DMS79 (cell line): ENCODE measurements at places on chromosomes 6 and 20.

DNA sequence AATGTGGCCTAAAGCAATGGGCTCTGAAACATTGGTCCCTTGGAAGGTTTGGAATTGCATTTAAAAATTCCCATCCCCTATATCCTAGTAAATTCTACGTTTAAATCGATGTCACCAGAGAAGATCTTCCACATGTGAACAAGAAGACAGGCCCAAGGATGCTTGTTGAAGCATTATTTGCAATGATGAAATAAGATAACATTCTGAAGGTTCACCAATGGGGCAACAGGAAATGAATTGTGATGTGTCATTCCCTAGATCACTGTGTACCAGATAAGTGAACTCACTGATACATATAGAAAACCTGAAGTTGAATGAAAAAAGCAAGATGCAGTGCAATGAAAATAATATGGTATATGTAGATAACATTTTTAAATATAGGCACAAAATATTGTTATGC, 464.3 kb upstream of the BTBD3 start:
- DNase-seq, result no peak

DNA sequence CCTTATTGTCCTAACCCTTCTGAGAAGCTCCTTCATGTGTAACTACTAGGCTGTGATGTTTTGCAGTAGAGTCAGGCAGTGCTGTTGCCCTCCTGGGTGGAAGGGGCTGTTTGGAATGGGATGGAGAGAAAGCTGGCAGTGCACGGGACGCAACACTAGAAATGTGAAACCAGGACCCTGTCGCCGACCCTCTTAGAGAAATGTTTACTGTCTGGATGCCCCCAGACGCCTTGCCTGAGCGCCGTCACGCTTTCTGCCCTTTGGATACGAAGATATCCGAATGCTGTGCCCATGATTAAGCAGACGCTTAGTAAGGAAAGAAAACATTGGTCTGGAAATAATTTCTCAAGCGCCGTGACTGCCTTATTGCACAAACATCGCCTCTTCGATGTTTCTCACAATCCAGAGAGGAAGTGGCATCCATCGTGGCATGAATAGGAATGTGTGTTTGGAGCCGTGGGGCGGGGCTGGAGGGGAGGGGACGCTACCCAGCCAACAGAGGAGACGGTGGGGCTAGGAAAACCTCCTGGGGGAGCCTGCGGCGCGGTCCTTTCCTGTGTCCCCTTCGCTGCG, 661 bp upstream of the PPP1R14C start:
- peak; percentile 19 for DNase-seq

- no peak for DNase-seq
These were observed 2.6 kb downstream of the UBE2V1 start for GRCh38 chr20:50110141-50111047.

GRCh38 chr6:42726485-42727086, 4.2 kb upstream of the PRPH2 start:
- peak; percentile 67 for DNase-seq

DNA sequence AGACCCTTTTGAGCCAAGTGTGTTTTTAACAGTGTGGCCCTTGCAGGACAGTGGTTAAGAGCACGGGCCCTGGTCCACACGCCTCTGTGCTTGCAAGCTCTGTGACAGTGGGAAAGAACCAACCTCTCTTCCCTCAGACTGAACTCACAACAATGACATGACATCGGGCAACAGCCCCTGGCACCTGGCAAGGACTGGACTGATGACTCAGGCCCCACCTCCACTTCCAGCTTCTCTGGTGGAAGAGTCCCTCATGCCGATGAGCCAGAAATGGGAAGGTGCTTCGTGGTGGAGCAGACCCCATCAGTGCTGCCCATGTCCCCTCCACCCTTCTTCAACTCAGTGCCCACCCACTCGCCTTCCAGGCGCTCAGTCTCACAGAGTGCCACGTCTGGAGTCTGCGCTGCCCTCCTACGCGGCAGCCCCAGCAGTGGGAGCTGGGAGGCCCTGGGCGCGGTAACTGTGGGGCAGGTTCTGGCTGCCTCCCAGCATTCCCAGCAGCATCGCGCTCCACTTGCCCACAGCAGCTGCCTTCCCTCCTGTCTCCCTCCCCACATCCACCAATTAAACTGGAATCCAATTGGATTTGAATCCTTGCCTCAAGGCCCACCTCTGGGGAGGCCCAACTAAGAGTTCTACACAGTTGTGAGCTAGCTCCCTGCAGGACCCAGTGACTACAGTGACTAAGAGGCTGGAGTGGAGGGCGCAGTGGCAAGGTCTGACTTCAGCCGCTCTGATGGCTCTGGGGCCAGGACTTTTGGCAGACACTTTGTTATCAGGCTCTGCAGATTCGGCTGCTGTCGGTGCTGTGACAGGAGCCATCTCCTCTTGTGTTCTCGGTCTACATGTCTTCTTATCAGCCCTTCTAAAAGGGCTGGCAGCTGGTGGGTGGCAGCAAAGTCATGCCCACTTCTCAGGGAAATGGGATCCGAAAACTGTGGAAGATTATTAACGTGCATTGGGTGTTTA, 156.8 kb upstream of the MLN start:
- DNase-seq, result no peak

DNA sequence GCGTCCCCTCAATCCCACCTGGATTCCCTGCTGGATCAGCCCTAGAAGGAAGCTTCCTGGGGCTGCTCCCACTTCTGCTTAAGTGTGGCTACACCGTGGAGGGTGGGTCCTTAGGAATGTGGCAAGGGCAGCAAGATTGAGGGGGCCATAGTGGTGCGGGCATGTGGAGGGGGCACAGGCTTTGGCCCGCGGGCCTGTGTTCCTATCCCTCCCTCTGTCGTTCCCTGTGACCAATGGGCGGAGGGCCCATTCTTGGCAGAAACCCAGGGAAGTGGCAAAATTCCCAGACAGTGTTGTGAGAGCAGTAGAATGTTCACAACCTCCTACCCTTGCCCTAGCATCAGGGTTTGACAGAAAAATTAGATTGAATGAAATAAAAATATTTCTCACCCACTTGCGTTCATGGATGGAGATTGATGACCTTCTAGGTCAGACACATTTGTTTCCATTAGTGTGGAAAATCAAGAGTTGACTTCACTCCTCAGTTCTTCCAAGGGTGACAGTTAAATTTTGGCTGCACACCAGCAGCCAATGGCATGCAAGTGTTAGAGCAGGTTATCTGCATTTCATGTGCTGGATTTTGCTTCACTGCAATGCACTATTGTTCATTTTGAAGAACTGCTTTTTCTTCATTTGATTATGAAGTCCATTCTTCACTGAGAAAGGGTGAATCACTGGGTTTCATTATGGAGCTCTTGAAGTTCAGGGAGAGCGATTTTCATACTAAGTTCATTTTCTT, 49.3 kb upstream of the AHI1 start:
- DNase-seq, result no peak

- DNase-seq, result no peak
These were observed at the start of gene GHRH for GRCh38 chr20:37261714-37262113. Gene GHRH, minus strand, starts transcription at chr20:37261814. Its CDS starts 4,925 bp downstream, at chr20:37256889.

- no peak for DNase-seq
These were observed 118.5 kb downstream of the PCSK2 start for GRCh38 chr20:17345321-17345720.

DNA sequence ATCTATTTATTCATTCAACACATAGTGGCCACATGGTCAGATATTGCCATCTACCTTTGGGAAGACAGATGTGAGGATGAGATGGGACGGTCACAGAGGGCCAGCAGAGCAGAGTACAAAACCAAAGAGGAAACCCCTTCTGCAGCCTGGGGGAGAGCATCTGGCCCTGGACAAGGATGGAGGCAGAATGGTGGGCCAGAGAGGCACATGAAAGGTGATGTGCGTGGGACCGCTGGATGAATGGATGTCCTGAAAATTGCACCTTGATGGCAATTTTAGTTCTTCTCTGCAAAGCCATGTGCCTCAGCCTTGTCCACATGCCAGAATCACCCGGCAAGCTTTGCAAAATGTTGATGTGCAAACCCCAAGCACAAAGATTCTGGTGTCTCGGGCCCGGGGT, 77.4 kb upstream of the CD93 start:
- DNase-seq, result no peak

DNA sequence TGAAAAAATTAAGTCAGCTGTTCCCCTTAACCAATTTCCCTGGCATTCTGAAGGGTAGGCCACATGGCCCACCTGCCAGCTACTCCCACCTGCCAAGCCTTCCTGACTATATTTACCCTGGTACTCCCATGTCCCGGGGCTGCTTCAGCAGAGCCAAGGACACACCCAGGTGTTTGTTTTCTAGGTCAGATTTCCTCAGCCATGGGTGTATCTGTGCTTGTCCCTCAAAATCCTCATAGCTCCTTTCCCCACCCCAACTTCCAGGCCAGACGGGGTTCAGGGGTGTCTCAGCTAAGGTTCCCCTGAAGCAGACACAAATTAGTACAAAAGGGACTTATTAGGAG, 139.4 kb upstream of the CDYL start:
- no peak for DNase-seq

DNA sequence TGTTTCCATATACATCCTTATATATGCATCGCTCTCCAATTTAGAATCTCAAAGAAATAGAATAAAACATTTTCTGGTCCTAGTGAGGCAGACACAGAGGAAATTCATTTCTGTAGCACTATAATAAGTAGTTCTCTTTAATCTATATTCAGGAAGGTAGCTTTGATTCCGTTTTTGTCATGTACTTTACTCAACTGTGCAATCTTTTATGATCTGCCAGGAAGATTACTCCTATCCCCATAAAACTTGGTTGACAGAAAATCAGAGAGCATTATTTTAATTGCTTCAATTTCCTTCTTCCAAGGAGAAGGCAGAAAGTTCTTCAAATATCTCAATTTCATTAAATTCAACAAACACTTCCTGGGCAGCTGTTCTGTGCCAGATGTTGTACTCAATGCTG, 10.6 kb upstream of the CLIC5 start:
- DNase-seq, result no peak

DNA sequence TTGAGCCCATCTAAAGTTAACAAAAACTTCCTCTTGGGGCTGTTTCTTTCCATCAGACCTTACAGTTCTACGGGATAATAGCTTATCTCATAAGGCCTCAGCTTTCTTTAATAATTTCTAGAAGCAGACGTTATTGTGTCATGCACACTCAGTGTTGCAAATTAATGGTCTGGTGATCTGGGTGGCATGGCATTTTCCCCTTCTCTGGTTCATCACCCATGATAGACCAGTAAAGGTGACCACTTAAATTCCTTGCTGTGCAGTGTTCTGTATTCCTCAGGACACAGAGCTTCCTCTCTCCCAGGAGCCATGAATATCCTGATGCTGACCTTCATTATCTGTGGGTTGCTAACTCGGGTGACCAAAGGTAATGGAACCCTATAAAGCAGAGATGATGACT, at the start of gene DEFB125:
Gene DEFB125 (plus strand): TSS at position 272 of the 400 bp plus-strand sequence. CDS start 38 bp downstream, at position 310.
- no peak for DNase-seq

DNA sequence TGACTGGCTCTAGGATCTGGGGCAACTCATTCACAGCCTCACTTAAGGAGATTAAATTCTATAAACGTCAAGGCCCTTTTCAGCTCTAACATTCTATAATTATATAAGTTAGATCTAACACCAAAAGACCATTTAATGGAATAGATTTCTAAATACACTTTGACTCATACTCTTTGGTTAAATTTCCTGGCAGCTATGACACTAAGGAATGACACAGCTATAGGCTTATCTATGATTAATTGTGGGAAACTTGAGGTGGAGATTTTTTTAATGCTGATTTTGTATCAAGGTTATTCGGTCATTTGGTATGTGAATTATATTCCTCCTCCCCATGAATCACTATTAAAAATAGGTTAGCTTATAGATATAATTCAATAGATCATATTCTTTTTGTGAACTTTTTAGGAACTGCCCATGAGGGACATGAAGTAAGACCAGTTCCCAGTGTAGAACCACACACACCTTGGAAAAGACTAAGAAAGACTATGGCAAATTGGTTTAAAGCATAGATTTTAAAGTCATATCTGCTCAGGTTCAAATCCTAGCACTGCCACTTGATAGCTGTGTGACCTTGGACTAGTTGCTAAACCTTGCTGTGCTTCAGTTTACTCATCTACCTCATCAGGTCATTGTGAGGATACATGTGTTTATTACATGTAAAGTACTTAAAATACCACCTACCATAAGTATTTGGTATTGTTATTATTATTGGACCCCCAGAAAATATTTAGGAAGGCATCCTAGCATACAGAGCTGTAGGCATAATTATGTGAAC, 116.0 kb downstream of the CRYBG1 start:
- no peak for DNase-seq

- DNase-seq, result no peak
These were observed 82.5 kb upstream of the PLEKHG1 start for GRCh38 chr6:150517175-150517574.

GRCh38 chr6:159112714-159113113, 56.5 kb upstream of the FNDC1 start:
- DNase-seq, result no peak

DNA sequence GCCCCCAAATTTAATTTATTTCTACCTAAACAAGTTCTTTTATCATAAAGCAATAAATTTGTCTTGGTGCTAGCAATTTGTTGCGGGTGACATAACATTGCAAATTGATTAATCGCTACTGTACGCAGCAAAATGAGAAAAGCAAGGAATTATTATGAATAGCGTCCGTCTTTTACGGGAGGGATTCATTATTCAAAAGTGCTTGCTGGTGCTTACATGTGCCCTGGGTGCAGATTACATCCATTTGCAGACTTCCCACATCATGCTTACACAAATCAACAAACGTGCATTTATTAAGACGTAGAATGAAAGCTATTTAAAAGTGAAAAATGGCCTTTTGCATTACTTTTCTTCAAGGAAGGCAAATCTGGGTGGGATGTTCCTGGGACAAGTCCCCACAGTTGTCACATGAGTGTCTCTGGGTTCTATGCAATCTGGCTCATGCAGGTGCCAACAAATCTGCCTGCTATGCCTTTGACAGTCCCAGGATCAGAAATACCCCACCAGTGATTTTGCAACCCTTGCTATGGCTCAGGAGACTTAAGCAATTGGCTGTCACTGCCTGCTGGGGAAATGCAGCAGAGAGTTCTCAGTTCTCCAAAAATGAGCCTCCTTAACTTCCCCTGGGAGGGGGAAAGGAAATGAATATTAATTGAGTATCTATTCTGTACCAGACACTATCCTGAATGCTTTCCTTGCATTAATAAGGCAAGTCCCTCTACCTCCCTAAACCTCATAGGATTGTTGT, 30.1 kb upstream of the MAFB start:
- no peak for DNase-seq

DNA sequence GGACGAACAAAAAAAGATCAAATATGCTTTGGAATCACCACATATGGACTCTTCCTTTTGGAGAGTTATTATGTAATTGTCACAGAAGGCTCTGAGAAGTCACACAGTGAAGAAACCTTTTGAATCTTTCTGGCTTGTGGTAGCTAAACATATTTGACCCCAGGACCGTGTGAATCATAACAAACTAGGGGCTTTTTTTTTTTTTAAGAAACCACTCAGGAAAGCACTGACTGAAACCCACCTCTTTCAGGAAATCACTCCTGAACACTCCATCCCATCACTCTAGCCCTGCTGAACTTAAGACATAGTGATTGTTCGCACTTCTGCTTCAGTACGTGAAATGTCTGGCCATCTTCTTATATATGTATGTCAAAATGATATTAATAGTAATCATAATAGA, 495.9 kb upstream of the ARID1B start:
- DNase-seq, result no peak

DNA sequence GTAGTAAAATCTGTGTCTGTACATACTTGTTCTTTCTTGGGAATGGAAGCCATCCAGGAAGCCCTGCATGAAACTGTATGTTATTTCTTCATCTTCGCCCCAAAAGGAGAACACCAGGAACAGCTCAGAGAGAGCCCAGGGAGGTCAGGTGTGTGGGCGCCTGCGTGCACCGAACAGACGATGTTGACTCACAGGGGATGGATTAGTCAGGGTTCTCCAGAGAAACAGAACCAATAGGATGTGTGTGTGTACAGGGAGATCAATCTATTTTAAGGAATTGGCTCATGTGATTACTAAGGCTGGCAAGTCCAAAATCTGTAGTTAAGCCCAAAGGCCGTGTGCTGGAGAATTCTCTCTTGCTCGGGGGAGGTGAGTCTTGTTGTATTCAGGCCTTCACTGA, 45.7 kb downstream of the RNASET2 start:
- DNase-seq, result no peak
